Activated CD8-positive, alpha-beta memory T cell treated with anti-CD3 and anti-CD28 coated beads, Interleukin-2, amount 10 ng/mL, durations not matched to agents 7 days and 5 days (primary cell): ENCODE measurements at places on chromosomes 2 and 18. TPM values are rescaled to one million over a fixed set of nuclear protein-coding genes. Genes with fewer than 3 reads are reported as not detected.

DHRS9 gene
- total RNA-seq = not detected

CHRNG gene
- not detected for total RNA-seq

UGT1A4 gene
- not detected for total RNA-seq

SRBD1 gene
- 17.6 TPM for total RNA-seq

IGFBP5 gene
- total RNA-seq = not detected

CAVIN2 gene
- not detected for total RNA-seq

CTAGE1 gene
- not detected for total RNA-seq

POTEC gene
- not detected for total RNA-seq

MFSD2B gene
- not detected for total RNA-seq

HOXD13 gene
- total RNA-seq = not detected

MEIS1 gene
- not detected for total RNA-seq

CWC22 gene
- total RNA-seq = 18.2 TPM

RBKS gene
- total RNA-seq = 2.6 TPM

FAM124B gene
- 0.23 TPM for total RNA-seq

NAT8 gene
- not detected for total RNA-seq

SLC9A4 gene
- 0.05 TPM for total RNA-seq

MAPK4 gene
- not detected for total RNA-seq

XIRP2 gene
- total RNA-seq = not detected

TMEM17 gene
- total RNA-seq = 0.26 TPM
